SK-N-SH (cell line): ENCODE measurements at places on chromosomes 5 and 9. TPM values are rescaled to one million over a fixed set of nuclear protein-coding genes. Genes with fewer than 3 reads are reported as not detected.

- H3K4me3 ChIP-seq = no peak overlapping the region
- no peak for DNase-seq
- peaks cover 57% of the 10 kb centered on the region for H3K4me1 ChIP-seq
- H3K27ac ChIP-seq = peak overlapping the region; percentile 78
- H3K36me3 ChIP-seq = peaks cover 2% of the 10 kb centered on the region
- no peaks in the 10 kb centered on the region for H3K27me3 ChIP-seq
Observed at GRCh38 chr5:139181835-139182452, 16.2 kb downstream of the SIL1 start.

- no peaks in the 10 kb centered on the region for H3K4me1 ChIP-seq
- no peak overlapping the region for H3K27ac ChIP-seq
- DNase-seq = no peak
- H3K4me3 ChIP-seq = no peak overlapping the region
- no peaks in the 10 kb centered on the region for H3K36me3 ChIP-seq
- H3K27me3 ChIP-seq = no peaks in the 10 kb centered on the region
Observed at GRCh38 chr5:156332245-156332644, 5.3 kb downstream of the SGCD start.

DNA sequence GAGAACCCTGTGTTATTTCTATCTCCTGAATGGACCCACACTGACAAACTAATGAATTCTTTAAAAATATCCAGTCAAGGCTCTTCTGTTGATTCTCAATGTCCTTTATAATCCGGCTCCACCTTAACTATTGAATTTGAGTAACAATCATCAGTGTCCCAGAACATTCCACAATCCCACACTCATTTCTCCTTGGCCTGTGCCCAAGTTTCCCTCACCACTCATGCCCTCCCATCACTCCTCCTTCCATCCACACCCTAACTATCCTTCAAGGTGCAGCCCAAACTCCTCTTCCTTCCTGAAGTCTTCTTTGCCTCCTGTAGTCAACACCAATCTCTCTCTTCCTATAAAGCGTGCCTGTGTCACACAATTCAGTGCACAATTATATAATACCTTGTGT is 106.1 kb downstream of the NUDT12 start:
- no peaks in the 10 kb centered on the region for H3K36me3 ChIP-seq
- no peaks in the 10 kb centered on the region for H3K27me3 ChIP-seq
- H3K4me3 ChIP-seq = no peak overlapping the region

DNA sequence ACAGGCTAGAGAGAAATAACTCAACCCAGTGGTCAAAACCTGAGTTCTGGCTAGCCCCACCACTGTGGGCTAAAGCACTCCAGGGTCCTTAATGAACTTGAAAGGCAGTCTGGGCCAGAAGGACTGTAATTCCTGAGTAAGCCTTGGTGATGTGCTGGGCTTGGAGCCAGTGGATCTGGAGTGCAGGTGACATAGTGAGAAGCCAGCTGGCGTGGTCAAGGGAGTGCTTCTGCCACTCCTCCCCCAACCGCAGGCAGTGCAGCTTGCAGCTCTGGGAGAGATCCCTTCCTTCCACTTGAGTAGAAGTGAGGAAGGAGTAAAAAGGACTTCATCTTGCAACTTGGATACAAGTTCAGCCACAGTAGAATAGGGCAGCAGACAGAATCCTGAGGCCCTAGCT is 424.0 kb downstream of the CDH18 start:
- DNase-seq = no peak
- H3K4me3 ChIP-seq = no peak overlapping the region
- no peaks in the 10 kb centered on the region for H3K4me1 ChIP-seq
- no peaks in the 10 kb centered on the region for H3K36me3 ChIP-seq
- no peaks in the 10 kb centered on the region for H3K27me3 ChIP-seq

GRCh38 chr5:158142156-158142555 is 283.2 kb upstream of the CLINT1 start:
- H3K36me3 ChIP-seq = no peaks in the 10 kb centered on the region
- no peaks in the 10 kb centered on the region for H3K27me3 ChIP-seq
- no peak overlapping the region for H3K27ac ChIP-seq

The ORM2 gene
- polyA plus RNA-seq = not detected in 2 replicates
